ENCODE measurements at places on chromosomes 1 and 21. TPM values are rescaled to one million over a fixed set of nuclear protein-coding genes. Genes with fewer than 3 reads are reported as not detected.

PGD gene
- 90.4 TPM for total RNA-seq

STYXL2 gene
- total RNA-seq, result 7.7 TPM

USP16 gene
- total RNA-seq, result 51.7 TPM

PDZK1IP1 gene
- total RNA-seq, result 1.0 TPM

PGLYRP4 gene
- total RNA-seq, result 0.27 TPM

MCOLN2 gene
- total RNA-seq, result 0.71 TPM

SPRR1B gene
- total RNA-seq, result not detected

RNU1-2 gene
- under 0.01 TPM for total RNA-seq

STIL gene
- total RNA-seq, result 7.1 TPM

SPRR1A gene
- total RNA-seq, result not detected

VHLL gene
- not detected for total RNA-seq

CHD1L gene
- 35.8 TPM for total RNA-seq

ADGRL2 gene
- total RNA-seq, result 280 TPM

CRABP2 gene
- total RNA-seq, result 117 TPM

STPG1 gene
- 4.7 TPM for total RNA-seq

HS2ST1 gene
- total RNA-seq, result 39.0 TPM

MPZL1 gene
- total RNA-seq, result 114 TPM

PLPPR5 gene
- 7.3 TPM for total RNA-seq

HNRNPCL4 gene
- not detected for total RNA-seq

RGS4 gene
- 24.2 TPM for total RNA-seq

SCAMP3 gene
- total RNA-seq, result 33.2 TPM

GPR153 gene
- total RNA-seq, result 17.4 TPM

OR2L13 gene
- 0.71 TPM for total RNA-seq

VWA5B1 gene
- 1.1 TPM for total RNA-seq

EDARADD gene
- total RNA-seq, result 2.9 TPM

SEMA4A gene
- total RNA-seq, result 12.1 TPM

CCDC27 gene
- not detected for total RNA-seq

HTR1D gene
- not detected for total RNA-seq

CHODL gene
- 17.5 TPM for total RNA-seq

IKBKE gene
- total RNA-seq, result 5.1 TPM

CELF3 gene
- 39.4 TPM for total RNA-seq

LUZP1 gene
- total RNA-seq, result 26.1 TPM

ARMH1 gene
- total RNA-seq, result 6.7 TPM

CSF3R gene
- 8.8 TPM for total RNA-seq
